Cortex of kidney (tissue), 1 donor: ENCODE measurements at places on chromosomes 7 and 10.

DNA sequence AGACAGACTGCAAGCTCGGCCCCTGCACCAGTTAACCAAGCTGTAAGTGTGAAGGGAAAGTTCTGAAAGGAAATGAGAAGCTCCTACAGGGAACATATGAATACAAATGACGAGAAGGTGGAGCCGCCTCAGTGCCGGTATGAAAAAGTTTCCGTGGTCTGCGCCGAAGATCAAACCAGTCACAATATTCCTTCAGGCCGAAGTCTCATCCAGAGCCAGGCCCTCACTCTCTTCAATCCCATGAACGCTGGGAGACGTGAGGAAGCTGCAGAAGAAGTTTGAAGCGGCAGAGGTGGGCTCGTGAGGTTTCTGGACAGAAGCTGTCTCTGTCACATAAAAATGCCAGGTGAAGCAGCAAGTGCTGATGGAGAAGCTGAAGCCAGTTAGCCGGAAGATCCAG, 71.9 kb downstream of the CFAP46 start:
- DNase-seq, result no peak

- DNase-seq, result no peak
Observed at GRCh38 chr7:108142675-108143259, 12.6 kb upstream of the LAMB4 start.

GRCh38 chr10:118629211-118629610, 33.8 kb upstream of the PRLHR start:
- DNase-seq, result no peak

GRCh38 chr10:54691331-54691730, 109.7 kb downstream of the PCDH15 start:
- no peak for DNase-seq

- no peak for DNase-seq
Observed at GRCh38 chr7:29478687-29479240, 84.9 kb upstream of the PRR15 start.

DNA sequence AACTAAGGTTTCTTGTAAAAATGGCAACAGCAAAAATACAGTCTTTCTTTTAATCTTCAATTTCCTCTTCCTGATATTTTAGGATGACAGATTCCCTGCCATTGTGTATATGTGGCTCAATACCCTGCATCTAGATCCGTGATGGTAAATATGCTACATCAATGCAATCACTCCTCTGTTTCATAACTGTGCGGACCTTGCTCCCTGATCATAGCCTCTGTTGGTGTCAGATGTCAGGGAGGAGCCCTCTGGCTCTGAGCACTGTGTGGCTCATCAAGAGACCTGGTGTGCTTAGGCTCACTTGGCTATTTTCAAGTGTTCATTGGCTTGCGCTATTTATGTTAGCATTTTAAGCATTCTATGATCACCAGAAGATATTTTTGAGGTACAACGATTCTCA, 33.0 kb upstream of the AGR3 start:
- no peak for DNase-seq

DNA sequence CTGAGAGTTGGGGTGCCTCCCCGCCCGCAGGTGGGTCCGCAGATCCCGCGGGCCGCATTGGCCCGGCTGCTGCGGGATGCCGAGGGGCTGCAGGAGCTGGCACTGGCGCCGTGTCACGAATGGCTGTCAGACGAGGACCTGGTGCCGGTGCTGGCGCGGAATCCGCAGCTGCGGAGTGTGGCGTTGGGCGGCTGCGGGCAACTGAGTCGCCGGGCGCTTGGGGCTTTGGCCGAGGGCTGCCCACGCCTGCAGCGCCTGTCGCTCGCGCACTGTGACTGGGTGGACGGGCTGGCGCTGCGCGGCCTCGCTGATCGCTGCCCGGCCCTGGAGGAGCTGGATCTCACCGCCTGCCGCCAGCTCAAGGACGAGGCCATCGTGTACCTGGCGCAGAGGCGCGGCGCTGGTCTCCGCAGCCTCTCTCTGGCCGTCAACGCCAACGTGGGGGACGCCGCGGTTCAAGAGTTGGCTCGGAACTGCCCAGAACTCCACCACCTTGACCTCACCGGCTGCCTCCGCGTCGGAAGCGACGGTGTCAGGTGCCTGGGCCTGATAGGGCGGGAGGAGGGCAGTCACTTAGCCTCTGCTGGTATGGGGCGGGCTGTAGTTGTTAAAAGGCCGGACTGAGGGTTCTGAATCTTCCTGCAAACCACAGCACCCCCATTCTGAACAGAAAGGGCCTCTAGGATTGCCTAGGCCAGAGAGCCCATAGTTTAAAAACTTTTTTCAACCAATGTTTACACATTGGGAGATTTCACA, 1.3 kb downstream of the FBXL15 start:
- no peak for DNase-seq

GRCh38 chr7:150400008-150400787, 21.1 kb downstream of the ZNF775 start:
- no peak for DNase-seq

- no peak for DNase-seq
Observed at GRCh38 chr7:70849580-70850235, 282.2 kb upstream of the GALNT17 start.

DNA sequence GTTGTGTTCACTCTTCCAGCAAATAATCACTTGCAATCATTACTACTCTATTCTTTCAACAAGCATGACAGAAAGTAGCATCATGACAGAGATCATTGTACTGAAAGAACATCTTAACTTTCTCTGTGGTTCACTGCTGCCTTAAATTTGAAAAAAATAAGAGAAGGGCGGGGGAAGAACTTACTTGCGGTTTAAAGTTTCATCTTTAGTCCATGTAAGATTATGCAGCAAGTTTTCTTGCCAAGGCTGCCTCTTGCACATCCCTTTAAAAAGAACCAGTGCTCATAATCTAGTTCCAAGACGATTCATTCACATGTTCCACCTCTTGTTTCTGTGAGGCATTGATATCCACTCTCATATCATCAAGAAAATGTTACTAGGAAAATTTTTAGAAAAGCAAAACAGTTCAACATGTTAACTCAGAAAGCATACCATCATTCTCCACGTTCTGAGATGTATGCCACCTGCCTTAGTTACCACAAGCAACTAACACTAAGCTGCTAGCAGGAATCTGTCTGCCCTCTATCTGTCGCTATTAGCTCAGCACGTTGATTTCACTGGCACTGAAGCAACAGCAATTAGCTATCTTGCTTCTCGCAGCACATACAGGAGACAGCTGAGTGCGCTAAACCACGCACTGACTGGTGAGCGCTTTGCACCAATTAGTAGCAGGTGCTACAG, at the start of gene PCDH15:
PCDH15 (minus strand) TSS at position 491 of the 681 bp plus-strand sequence. CDS start 136,969 bp downstream, outside the sequence.
- no peak for DNase-seq

GRCh38 chr10:122478971-122479370, 17.6 kb downstream of the HTRA1 start:
- no peak for DNase-seq

- DNase-seq, result no peak
Observed at GRCh38 chr10:86337121-86337601, 29.4 kb downstream of the GRID1 start.

DNA sequence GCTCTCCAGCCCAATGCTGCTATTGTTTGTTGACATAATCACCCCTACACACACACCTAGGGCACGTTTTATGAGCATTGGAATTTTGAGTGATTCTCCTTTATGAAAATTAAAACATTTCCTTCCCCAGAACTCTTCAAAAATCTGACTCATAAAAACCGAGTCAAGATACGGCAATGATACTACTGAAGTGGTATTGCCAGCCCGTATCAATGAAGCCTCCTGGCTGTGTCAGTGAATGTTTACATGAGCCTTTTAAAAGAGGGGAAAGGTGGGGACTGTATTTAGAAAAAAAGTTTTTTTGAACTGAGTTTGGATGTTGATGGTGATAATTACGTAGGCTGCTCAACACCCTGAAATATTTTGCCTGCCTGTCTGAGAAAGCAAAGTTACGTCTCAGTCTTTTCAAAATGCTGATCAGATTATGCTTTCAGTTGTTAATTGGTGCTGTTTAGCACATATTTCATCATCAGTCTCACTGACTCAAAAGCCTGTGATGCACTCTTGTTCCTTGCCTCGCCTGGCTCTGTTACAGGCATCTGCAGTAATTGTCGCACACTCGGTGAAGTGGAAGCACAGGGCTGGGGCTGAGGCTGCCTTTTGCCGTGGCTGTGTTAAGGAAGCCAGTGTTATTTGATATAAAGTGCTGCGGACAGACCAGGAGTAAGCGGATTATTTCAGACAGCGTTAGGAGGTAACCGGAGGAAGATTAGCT, 157.4 kb upstream of the TCF7L2 start:
- no peak for DNase-seq

- no peak for DNase-seq
Observed at GRCh38 chr7:152702-153391, 39.5 kb upstream of the FAM20C start.

- DNase-seq, result no peak
Observed at GRCh38 chr10:48516911-48517310, 88.0 kb downstream of the ARHGAP22 start.

DNA sequence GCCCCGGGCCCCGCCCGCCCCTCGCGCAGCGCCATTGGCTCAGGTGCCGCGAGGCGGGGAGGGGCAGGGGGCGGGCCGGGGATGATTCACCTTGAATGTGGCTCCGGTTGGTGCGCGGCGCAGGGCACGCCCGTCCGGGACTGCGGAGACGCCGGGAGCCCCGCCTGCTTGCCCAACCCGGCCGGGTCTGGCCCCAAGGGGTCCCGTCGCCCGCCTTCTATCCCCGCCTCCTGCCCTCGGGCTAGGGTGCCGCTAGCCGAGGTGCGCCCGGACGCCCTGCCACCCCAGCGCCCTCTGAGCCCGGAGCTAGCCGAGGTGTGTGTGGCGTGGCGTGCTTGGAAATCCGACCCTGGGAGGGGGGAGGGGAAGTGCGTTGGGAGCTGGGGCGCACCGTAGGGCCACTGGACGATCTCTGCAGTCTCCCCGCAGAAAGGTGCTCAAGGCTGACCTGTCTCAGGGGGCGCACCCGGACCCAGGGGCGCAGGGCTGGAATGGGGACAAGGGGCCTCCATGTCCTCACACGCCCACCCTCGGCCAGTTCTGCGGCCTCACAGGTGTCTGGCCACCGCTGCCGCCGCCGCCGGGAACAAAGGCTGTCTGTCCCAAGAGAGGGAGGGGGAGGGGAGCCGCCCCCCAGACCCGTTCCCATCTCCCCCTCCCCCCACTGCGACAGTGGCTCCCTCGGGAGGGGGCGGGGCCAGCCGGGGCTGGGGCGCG, 168.9 kb downstream of the NRF1 start:
- no peak for DNase-seq

DNA sequence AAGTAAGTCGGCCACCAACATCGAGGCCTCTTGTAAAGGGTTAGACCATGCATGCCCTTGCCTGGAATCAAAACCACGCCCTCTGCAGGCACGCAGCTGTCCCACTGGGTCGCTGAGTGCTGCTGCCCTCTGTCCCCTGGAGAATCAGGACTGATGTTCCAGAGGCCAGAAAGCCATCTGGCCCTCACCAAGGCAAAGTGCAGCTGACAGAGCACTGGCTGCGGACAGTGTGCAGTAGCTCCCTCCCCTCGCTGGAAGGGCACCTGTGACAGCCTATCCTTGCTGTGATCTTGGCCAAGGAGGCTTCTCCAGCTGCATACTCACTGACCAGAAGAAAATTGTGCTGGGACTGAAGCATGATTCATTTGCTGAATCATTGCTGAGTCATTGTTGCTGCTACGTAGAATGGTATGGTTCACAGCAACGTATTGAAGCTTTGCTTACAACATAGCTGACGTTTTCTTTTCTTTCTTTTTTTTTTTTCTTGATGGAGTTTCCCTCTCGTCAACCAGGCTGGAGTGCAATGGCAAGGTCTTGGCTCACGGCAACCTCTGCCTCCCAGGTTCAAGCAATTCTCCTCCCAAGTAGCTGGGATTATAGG, 30.4 kb downstream of the DDC start:
- DNase-seq, result no peak
